Cortex of kidney (tissue), 1 donor: ENCODE measurements at places on chromosomes 7 and 10.

GRCh38 chr10:89283936-89284475 lies 17.8 kb upstream of the IFIT2 start:
- DNase-seq: no peak

DNA sequence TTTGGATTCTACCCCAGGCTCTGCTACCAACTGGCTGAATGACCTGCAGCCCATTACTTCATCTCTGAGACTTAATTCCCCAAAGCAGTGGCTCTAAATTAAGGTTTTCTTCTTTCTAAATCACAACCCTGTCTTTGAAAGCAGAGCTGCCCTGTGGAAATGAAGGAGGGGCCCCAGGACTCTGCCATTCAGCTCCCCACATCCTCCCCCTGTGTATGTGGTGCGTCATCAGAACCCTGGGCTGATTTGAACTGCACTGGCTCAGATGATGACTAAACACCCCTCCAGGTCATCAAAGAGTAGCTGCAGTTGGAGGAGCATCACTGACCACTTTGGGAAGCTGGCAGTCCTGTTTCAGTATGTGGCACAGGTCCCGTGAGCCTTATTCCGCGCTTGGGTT lies 46.6 kb downstream of the BPGM start:
- DNase-seq: no peak

DNA sequence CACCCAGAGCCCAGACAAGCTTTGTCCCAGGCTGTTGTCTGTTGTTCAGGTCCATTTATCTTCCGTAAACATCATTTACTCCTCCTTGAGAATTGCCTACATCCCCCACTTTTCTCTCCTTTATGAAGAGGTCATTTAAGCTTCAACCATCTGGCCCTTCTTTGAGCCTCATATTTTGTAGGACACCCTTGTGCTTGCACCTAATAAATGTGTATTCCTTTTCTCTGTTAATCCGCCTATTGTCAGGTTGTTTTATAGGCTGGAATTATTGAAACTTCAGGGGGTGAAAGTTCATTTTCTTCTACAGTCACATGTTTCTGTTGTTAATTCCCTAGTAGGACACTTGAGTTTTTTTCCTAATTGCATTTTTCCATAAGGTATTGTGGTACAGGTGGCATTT lies 19.6 kb upstream of the CTTNBP2 start:
- no peak for DNase-seq

DNA sequence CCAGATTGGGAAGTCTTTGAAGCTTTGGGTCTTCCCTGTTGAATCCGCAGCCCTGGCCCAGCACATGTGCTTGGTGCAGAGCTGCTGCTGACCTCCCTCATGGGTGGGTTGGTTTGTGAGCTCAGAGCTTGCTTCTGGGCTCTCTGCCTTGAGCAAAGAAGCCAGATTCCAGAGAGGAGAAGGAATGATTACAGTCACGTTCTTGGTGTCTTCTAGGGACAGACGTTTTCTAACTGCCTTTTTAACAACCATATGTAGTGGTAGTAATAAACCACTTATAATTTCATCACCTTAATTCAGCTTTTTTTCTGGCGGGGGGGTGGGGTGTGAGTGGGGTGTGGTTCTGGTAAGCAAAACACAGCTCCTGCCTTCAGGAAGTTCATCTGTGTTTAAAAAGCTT lies 39.5 kb downstream of the LRMDA start:
- DNase-seq: no peak

- no peak for DNase-seq
Measured at GRCh38 chr7:4840079-4840501, 21.7 kb downstream of the PAPOLB start.
